ENCODE measurements at places on chromosomes 2 and 18.

DNA sequence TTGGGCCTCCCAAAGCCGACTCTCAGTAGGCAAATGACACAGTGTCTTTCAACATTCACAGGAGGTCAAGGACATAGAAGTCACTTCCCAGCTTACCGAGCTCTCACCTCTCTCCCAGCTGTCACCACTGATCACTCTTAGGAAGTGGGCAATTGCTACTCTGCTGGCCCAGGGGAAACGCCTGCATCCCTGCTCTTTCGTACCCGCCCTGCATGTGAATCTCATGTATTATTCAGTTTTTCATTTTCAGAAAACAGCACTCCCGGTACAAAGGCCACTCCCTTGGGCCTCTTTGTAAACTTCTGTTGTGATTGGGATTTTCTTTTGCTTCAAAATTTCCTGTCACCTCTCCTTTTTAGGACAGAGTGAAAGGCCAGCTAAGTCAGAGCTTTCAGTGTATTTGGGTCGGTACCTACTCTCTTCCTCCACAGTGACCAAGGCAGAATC, 15.4 kb downstream of the MRPL44 start:
- DNase-seq: no peak

DNA sequence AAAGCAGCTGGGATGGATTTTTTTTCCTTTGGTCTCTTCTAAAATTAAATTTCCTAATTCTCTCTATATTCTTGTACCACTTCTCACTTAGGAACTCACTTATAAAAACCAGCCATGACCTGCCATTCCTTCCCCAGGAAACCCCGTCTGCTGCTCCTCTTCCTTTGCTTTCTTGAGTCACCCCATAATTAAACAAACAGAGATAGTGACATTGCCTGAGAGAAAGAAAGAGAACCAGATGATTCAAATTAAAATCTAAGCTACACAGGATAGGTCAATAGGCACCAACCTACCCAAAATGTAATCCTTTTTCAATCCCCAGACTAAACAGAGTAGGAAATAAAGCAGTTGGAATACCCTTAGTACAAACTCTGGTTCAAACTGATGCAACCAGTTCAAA, 9.7 kb downstream of the STK39 start:
- no peak for DNase-seq

GRCh38 chr2:162062559-162062958, 11.5 kb downstream of the DPP4 start:
- no peak for DNase-seq

- peak; percentile 68 for DNase-seq
These were observed 17.2 kb downstream of the IFIH1 start for GRCh38 chr2:162301151-162301804.

DNA sequence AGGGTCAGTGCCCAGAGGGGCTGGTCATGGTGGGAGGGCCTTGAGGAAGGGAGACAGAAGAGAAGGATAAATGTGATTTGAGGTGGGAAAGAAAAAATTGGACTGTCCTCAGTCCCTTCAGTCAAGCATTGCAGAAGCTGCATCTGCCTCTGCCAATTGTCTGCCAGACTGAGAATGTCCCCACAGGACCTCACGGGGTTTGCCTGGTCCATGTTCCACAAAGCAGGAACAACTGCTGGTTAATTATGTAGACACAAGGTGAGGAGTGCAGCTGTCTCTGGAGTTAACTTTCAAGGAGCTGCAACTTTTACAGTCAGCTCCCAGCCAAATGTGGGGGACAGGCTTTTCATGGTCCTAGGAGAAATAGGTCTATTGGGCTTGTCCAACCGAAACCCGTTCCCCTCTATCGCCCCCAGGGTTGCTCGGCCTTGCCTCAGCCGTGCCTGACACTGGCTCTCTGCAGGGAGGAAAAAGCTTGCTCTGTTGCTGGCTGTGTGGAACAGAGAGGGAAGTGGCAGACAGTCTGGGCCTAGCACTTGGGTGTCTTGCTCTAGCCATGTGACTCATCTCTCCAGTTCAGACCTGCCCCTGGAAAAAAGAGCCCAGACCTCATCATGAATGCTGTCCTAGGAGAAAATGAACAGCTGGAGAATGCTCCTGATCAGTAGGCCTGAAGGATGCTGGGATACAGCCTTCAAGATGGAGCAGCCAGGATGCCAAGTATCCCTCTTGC, 31.1 kb upstream of the PAX8 start:
- peak; percentile 31 for DNase-seq

DNA sequence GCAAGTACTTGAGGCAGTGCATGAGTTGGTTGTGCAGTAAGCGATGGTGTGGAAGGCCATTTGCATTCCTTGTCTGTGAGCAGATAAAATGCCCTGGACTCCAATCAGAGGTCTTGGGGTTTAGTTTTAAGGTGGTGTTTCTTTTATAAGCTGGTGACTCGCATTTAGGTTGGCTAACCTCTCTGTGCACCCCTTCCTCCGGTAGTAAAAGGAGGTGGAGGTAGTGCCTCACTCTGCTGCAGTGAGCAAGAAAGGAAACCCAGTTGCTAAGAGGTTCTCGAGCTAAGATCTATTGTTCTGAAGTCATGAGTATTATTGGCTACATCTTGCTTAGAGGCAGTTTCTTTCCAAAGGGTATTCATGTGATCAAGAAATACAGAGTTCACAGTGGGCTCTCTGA, 74.3 kb upstream of the EML6 start:
- DNase-seq: no peak

DNA sequence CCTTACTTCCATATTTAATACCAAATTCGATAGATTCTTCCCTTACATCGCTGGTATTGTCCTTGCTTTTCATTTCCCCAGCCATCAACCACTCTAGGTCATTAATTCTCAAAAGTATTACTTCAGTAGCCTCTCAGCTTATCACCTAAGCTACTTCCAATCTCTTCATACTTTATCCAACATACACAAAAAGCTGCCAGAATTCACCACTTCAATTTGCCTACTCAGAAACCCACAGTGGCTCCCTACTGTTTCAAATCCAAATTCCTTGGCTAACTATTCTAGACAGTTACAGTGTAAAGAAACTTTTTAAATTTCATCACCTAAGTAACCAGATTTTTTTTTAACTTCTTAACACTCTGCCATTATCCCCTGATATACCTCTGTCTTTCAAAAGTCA, 4.7 kb downstream of the SLC25A12 start:
- DNase-seq: no peak

DNA sequence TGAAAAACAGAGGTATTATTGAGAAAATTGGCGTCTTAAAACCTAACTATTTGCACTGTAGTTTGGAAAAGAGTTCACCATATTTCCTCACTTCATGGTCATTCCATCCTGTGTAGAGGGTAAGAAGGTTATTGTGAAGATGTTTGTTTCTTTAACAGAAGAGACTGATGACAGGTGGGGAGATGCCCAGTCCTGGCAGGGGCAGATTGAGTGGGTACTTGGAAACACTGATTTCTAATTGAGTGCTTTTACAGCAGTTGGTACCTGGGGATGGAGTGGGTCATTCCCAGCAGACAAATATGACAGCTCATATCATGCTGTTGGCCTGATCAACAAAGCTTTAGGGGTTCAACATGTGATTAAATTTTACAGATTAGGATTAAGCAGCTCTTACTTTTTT, 67.5 kb downstream of the MYOM1 start:
- no peak for DNase-seq

DNA sequence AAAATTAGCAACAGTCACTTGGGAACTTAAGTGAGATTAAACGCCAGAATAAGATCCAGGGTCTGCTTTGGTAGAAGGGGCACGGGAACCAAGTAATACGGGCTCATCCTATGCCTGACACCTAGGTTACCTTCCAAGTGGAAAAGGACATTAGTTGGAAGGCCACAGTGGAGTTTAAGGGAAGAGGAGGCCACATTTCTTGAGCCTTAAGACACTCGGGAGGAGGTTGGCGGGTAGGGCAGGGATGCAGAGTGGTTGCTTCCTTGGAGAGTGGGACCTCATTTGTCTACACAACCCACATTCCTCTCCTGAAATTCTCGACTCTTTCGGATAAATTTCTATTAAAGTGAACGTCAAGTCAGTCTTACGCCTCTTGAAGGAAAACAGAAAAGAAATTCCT, 510 bp upstream of the DNAH6 start:
- no peak for DNase-seq

- no peak for DNase-seq
These were observed 58.0 kb upstream of the ROCK2 start for GRCh38 chr2:11402436-11402835.

- no peak for DNase-seq
These were observed 4.7 kb downstream of the RAB3GAP1 start for GRCh38 chr2:135056790-135057189.

DNA sequence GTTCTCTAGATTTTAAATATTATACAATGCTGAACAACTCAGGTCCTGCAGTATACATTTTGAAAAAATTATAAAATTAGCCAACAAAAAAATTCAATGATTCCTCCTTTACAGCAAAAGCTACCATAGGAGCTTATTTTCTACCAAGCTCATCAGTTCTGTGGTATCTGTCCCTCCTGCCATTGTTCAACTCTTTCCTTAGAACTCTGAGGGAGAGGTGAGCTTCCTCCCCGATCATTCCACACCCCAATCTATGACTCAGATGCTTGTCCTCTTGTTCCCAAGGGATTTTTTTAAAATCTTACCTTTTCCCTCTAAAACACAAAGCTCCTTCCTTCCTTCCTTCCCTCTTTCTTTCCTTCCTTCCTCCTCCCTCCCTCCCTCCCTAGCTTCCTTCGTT, 13.5 kb downstream of the DPP4 start:
- no peak for DNase-seq

DNA sequence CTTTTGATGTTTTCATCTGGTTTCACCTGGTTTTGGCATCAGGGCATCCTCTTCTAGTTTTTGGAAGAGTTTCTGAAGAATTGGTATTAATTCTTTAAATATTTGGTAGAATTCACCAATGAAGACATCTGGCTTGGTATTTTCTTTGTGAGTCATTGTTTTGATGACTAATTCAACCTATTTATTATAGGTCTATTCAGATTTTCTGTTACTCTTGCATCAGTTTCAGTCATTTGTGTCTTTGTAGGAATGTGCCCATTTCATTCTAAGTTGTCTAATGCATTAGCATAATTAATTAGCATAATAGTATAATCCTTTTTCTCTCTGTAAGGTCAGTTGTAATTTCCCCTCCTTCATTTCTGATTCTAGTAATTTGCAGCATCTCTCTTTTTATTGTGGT, 8.0 kb downstream of the GNLY start:
- no peak for DNase-seq

- no peak for DNase-seq
These were observed 9.1 kb upstream of the ZNF804A start for GRCh38 chr2:184589261-184589660.

GRCh38 chr2:196987649-196988364, 61.3 kb upstream of the PGAP1 start:
- peak; percentile 80 for DNase-seq

- DNase-seq: no peak
These were observed 190.1 kb downstream of the NDUFA10 start for GRCh38 chr2:239835056-239835455.

DNA sequence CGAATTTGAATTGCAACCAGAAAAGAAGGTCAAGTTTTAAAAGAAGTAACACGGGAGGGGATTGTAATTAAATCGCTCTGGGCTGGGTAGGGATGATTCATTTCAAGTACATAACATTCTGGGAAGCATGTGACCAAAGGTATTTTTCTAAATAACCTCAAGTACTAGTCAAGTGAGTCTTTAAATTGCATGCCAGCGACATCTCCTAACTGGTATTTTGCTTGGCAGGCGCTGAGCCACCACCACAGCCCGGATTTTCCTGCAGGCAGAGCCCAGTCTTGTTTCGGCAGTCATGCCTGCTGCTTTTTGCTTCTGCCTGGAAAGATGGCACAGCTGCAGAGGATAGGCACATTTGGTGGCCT, 33.7 kb upstream of the NPAS2 start:
- no peak for DNase-seq

DNA sequence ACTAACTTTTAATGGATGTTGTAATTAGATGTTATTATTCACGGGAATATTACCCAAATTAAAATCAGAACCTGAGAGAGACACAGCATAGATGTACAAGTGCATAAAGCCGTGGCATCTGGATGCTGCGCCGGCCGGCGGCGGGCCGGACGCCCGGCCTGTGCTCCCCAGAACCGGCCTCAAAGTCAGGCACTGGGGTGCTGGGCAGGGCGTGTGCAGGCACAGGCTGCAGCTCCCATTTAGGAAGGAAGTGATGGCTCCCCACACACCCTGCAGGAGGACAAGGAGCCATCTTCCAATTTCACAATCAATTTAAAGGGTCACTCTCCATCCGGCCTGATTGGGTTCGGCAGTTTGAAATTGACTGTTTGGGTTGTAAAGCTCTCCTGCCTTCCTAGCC, 367.7 kb upstream of the SALL3 start:
- no peak for DNase-seq

DNA sequence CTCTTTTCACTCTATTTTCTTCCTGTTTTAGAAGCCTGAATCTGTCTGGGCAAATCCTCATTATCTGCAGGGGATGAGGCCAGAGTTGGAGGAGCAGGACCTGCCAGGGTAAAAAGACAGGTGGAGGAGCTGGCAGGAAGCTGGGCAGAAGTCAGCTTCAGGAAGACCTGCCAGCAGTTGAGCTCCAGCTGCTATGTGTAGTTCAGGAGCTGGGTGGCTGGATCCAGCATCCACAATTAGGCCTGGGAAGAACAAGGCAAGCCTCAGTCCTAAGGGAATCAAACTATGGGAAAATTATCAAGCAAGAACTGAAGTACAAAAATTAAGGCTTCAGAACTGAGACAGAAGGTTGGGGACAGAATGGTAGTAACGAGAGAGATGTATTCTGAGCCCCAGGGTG, 174.0 kb downstream of the MREG start:
- no peak for DNase-seq

- DNase-seq: no peak
These were observed 13.5 kb downstream of the SIX3 start for GRCh38 chr2:44954889-44955592.

DNA sequence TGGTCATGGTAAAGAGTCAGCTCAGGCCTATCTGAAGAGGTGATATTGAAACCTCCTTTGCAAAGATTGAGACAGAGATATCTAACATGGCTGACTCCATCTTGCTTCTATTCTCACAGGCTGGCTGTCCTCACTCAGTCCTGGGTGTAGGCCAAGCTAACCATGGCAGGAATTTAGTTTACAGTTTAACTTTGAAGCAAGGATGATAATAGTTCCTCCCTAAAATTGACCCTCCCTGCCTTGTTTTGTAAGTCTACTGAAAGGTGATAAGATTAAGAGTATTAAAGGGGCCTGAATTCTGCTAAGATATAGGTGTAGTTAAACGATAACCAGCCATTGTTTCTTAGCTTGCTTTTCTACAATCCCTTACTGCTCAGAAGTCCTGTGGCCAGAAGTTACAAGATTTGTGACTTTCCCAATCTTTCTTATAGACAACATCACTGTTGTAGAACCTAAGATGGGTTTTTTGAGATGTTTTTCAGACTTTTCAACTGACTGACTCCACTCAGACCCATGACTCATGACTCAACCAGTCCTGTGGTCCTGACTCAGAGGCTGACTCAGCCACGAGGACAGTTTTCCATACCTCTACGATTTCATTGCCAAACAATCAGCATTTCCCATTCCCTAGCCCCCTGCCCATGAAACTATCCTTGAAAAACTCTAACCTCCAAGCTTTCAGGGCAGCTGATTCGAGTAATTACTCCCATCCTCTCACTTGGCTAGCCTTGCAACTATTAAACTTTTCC, 195.7 kb upstream of the SESTD1 start:
- DNase-seq: peak; percentile 68

- DNase-seq: no peak
These were observed 4.8 kb upstream of the SLC38A11 start for GRCh38 chr2:164960159-164960558.

GRCh38 chr2:47155091-47155876, at the start of gene STPG4:
Gene STPG4, minus strand, starts transcription at chr2:47155308. Its CDS starts 57 bp downstream, at chr2:47155251.
- no peak for DNase-seq

All from inflammatory macrophage (primary cell).